ENCODE measurements at places on chromosomes 5 and 9. TPM values are rescaled to one million over a fixed set of nuclear protein-coding genes. Genes with fewer than 3 reads are reported as not detected.
A peak's percentile ranks its signal among the peaks of the same experiment; 100 is the strongest.

DNA sequence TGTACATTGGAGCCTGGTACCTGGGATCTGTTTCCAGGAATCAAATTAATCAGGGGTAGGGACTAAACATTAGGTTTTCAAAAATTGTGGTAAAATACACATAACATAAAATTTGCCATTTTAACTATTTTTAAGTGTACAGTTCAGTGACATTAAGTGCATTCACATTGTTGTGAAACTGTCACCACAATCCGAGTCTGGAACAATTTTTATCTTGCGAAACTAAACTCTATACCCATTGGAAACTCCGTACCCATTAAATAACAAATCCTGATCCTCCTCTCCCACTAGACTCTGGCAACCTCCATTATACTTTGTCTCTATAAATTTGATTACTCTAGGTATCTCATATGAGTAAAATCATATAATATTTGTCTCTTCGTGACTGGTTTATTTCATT, 486.2 kb downstream of the GADD45G start:
- no peak for DNase-seq

DNA sequence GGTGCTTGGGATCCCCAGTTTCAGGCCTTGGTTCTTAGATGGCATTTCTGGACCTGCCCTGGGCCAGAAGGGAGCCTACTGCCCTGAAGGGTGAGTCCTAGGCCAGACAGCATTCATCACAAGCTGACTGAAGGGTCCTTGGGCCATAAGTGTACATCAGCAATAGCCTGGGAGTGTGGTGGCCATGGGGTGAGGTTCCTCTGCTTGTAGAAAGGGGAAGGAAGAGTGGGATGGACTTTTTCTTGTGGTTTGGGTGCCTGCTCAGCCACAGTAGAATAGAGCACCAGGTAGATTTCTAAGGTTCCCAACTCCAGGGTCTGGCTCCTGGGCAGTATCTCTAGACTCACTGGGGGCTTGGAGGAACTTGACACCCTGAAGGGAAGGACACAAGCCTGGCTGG, 95.2 kb upstream of the PHF24 start:
- DNase-seq = no peak

The GMCL2 gene
- total RNA-seq = not detected

DNA sequence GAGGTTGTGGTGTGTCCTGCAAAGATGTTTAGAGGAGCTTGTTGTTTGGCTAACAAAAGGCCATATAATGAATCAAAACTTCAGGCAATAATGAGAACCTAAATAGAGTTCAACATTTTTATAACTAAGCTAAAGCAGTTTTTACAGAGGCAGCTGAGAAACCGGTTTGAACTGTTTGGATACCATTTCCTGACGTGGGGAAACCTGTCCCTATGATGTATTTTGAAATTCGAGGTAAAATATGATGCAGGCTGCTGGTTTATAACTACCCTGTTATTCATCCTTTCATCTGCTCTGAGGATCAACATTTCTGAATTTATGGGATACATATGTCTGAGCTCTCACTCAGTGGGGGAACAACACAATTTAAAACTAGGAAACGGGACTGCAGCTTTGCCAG, 289.5 kb upstream of the IRX2 start:
- DNase-seq = no peak

- DNase-seq = no peak
These were observed 251.3 kb downstream of the GAS1 start for GRCh38 chr9:86695910-86696424.

DNA sequence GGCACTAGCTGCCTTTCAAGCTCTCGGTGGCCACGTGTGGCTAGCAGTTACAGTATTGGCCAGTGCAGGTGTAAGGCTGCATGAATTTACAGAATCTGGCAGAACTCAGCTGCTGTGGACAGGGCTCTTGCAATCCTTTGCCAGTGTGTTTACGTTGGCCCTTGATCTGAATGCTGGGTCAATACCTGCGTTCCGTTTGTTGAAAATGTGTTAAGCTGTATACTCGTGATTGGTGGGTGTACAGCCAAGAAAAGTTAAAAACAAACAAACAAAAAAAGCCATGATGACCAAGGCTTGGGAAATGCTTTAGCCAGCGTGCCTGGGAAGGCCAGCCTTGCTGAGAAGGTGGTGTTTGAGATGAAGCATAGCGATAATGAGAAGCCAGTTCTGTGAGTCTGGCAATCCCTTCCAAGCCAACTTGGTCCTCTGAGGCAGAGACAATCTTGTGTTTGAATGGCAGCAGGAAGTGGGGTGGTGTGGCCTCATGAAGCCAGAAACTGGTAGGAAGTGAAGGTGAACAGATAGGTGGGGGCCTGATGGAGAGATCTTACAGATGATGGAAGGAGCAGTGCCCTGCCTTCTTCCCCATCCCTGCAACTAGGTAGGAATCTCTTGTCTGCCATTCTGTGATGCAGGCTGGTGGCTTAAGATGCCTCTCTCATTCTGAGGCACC, 820 bp upstream of the CFAP90 start:
- DNase-seq = no peak

GRCh38 chr9:138063785-138064184, 186.2 kb downstream of the CACNA1B start:
- DNase-seq = peak; percentile 2

GRCh38 chr9:134863941-134864820, 16.4 kb upstream of the FCN2 start:
- DNase-seq = peak; percentile 24

The BTNL3 gene
- not detected for total RNA-seq

DNA sequence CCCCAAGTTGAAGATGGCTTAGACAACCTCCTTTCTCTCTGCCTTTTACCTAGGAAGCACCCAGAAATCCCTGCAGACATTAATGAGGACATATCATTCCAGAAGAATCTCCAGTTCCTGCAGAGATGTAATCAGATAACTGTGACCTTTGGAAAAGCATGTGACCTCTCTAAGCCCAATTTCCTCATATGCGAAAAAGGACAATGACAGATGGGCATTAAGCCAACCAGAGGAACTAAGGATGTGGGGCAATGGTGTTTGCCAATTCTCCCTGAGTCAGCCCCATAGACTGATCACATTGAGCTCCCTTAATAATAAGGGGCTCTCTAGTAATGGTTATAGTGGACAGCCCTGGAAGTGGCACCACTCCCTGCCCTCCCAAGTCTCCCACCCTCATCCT, 10.1 kb upstream of the FOXI1 start:
- DNase-seq = no peak

DNA sequence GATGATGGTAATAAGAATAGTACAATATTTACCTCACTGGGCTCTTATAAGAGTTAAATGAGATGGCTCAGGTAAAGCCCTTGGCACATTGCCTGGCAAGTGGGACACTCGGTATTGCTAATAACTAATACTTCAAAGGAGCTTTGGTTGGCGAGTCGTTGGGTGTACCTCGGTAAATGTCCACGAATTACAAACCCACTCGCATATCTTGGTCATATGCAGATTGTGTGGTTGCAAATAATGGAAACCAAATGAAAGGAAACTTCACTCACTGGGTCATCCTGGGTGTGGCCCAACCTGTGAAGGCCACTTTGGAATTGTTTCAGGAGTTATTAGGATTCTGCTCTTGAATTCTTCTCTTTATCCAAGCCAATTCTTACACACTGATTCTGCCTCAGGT, 147.5 kb downstream of the NTRK2 start:
- DNase-seq = no peak

DNA sequence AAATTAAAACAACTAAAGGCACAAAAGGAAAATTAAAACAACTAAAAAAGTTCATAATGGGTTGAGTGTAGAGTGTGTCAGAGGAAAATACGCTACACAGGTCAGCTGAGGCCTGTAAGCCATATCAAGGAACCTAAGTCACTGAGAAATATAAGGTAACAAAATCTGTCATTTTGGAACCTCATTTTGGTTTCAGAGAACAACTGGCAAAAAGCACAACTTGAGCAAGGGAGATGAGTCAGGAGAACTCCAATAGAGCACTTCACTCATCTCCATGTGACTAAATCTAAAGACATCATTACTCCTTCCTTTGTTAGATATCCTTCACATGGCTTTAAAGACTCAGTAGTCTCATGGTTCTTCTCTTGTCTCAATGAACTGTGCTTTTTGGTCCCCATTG, 269.4 kb upstream of the POU5F2 start:
- DNase-seq = no peak

DNA sequence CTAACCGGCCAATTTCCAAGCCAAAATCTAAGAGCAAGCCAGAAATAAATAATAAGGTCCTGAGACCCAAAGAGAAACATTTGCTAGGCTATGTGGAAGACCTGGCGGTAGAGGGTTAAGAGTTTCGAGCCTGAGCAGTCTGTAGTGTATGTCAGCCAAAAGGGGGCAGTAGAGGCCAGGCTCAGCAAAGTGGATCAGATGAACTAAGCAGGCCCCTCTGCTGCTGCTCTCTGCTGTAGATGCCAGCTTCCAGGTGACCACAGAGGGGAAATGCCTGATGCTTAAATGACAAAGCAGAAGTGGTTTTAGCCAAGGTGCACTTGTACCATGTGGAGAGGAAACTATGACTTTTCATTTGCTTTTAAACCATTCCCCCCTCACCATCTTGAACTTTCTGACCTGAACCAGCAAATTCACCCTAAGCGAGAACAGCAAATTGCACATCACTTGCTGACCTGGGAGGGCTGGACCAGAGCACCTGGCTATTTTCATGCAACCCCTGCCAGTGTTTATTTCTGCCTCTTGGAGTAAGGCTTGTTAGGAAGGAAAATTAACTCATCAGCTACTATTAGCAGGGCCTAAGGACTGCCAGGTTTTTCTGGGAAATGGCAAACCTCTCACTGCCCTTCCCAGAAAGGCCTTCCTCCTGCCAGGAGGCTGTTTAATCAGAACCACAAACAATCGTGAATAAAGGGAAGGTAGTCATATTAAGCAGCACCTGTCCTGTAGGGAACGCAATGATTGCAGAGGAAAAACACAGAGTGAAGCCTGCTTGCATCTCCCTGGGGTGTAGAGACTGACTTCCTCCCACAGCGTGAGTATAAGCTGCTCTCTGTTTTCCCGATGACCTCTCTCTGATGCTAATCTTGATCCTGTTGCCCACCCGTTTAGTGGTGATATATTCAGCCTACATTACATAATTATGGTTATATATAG, 818.2 kb downstream of the TLR4 start:
- DNase-seq = peak; percentile 90

DNA sequence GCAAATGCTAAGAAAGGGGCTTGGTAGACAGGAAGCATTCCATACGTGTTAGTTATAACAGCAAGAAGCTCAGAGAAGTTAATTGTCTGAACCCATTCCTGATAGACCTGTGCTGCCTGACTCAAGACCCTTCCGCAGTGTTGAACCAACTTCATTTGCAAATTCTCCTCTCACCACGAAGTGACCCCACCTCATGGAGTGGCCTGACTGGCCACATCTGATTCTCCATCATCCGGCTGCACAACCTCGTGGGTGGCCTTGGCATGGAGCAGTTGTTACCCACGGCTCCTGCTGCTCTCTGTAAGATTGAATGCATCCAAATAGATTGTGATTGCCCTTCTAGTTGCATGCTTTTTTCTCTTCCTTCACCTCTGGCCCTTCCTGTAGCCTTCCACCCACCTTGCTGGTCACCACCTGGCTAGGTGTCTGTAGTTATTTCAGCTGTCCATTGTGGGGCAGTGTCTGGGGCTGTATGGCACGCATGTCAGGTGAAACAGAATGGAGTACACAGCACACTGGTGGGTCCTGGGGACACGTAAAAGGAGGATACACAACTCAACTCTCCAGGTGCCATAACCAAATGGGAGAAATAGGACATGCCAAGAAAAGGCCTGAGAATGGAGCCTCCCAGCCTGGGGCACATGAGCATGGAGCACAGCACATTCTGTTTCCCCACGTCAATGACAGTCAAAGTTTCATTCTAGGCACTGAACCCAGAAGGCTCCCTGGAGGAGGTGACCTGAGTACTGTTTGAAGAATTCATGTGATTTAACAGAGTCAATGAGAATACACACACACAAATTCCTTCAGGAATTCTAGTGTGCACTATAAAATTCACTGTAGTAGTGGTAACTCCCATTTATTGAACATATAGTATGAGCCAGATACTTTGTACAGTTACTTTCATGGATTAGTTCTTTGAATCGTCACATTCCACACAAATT, 70.5 kb upstream of the PTCH1 start:
- no peak for DNase-seq

GRCh38 chr5:2871282-2871681, 119.8 kb upstream of the IRX2 start:
- no peak for DNase-seq

DNA sequence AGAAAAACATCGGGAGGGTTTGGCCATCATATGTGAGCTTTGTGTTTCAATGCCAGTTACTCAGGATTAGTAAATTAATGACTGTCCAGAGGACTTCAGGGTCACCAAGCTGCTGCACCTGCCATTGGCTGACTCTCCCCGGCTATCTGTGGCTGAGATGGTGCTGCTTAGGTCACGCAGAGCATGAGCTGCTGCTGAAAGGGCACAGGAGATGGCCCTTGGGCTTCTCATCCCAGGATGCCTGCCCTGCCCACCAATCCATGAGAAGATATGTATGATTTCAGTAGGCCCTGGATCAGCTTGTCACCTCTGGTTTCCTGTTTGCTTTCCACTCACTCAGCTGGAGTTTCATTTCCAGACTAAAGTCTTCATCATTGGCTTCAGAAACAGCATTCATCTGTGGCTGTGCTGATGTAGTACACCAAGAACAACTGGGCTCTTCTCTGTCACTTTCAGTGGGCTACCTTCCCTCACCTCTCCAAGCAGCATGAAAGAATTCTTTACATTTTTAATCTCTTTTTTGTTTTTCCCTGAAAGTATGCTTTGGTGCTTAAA, 2.4 kb upstream of the CATSPER3 start:
- no peak for DNase-seq

DNA sequence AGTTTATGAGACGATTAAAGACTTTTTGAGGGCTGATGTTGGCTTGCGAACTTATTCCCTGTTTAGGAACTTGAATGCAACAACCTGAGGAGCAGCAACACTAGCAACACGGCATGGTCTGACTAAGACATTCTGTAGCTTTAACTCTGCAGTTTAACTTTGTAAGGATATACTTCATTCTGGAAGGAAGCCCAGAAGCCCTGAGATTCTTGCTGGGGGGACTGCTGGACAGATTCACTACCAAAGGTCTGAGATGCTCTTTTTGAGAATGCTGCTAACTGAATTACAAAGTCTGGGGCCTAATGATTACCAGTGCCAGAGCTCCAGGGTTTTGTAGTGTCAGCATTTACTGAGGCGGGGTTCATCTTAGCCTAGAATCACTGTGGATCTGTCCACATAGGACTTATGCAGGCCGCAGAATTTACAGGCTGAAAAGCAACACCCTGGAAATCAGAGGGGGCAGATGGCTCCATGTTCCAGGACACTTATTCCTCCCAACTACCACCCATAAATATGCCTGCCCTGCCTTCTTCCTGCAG, 537.1 kb upstream of the CDH18 start:
- DNase-seq = no peak

The SHOC1 gene
- not detected for total RNA-seq

- no peak for DNase-seq
These were observed 126.0 kb downstream of the SLIT3 start for GRCh38 chr5:169174923-169175322.

GRCh38 chr5:179930788-179931473, 23.2 kb upstream of the TBC1D9B start:
- DNase-seq = no peak

- no peak for DNase-seq
These were observed 69.2 kb upstream of the PLPP1 start for GRCh38 chr5:55603922-55604321.

Data from H9 (cell line).